ENCODE measurements at places on chromosomes 7 and 10. TPM values are rescaled to one million over a fixed set of nuclear protein-coding genes. Genes with fewer than 3 reads are reported as not detected.

DNA sequence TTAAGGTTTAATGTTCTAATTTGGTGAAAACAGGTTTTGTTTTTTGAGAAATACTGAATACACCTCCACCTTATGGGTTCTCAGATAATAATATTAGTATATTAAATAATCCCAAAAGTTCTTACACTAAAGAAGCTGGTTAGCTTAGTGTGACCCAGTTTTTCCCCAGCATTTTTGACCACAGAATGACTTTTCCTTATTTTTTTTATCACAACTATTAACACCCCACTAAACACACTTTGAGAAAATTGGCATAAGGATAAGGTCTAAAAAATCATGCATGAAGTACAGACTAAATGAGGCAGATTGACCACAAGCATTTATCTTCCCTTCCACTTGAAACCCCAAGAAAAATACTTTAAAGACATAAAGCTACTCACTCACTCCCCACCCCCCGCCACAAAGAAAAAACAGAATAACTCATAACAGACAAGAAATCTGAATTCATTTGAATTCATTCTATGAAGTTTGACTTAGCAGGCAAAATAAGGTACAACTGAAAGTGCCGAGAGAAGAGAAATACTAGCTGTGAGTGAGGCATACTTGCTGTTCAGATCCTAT is 49.7 kb upstream of the WNT16 start:
- H3K27me3 ChIP-seq = no peaks in the 10 kb centered on the region
- H3K27ac ChIP-seq = peak overlapping the region; percentile 90
- no peak for DNase-seq
- H3K4me3 ChIP-seq = peak overlapping the region; percentile 36
- peaks cover 49% of the 10 kb centered on the region for H3K4me1 ChIP-seq

Gene HTR5A
- not detected for total RNA-seq

Gene BLNK
- not detected for total RNA-seq

DNA sequence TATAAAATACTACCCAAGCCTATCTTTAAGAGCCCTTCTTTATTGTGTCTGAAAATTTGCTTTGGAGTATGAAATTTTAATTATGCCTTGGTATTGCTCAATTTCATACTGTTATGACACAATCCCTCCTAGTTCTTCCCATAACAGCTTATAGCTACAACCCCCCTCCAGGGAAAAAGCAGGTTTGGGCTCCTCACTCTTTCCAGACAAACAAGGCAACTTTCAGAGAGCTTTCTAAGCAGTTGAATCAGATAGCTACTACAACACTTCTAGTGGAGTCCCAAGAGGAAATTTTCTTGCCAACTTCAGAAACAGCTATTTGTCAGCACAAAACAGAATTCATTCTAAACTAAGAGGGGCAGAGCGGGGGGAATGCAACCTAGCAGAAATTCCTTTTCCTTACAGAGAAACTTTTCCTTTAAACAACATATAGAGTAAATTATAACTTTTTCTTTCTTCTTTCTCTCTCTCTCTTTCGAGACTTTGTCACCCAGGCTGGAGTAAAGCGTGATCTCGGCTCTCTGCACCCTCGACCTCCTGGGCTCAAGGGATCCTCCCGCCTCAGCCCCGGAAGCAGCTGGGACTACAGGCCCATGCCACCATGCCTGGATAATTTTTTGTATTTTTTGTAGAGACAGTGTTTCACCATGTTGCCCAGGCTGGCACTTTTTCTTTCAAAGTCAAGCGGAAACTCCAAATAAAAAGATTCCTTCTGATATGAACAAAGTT is 26.0 kb upstream of the JMJD1C start:
- H3K4me1 ChIP-seq = peaks cover 27% of the 10 kb centered on the region
- peak; percentile 54 for DNase-seq
- H3K27me3 ChIP-seq = no peaks in the 10 kb centered on the region
- H3K36me3 ChIP-seq = peaks cover 15% of the 10 kb centered on the region
- H3K4me3 ChIP-seq = peak overlapping the region; percentile 26

DNA sequence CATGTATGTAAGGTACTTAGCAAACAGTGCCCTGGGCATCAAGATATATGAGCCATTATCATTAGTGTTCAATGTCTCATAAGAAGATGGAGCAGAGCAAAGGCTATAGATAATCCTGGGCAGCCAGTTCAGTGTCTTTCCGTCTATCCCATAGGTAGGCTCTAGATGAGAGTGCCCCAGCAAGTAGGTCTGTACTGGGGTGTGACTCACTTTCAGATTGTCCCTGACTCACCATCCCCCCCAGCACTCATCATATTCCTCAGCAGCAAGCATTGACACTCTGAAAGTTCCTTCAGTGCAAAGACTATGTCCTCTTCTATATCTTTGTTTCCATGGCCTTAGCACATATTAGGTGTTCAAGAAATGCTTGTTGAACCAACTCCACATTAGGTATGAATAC is 20.0 kb upstream of the FAM204A start:
- H3K4me3 ChIP-seq = no peak overlapping the region
- no peak for DNase-seq
- H3K27ac ChIP-seq = no peak overlapping the region
- H3K27me3 ChIP-seq = peaks cover 6% of the 10 kb centered on the region

DNA sequence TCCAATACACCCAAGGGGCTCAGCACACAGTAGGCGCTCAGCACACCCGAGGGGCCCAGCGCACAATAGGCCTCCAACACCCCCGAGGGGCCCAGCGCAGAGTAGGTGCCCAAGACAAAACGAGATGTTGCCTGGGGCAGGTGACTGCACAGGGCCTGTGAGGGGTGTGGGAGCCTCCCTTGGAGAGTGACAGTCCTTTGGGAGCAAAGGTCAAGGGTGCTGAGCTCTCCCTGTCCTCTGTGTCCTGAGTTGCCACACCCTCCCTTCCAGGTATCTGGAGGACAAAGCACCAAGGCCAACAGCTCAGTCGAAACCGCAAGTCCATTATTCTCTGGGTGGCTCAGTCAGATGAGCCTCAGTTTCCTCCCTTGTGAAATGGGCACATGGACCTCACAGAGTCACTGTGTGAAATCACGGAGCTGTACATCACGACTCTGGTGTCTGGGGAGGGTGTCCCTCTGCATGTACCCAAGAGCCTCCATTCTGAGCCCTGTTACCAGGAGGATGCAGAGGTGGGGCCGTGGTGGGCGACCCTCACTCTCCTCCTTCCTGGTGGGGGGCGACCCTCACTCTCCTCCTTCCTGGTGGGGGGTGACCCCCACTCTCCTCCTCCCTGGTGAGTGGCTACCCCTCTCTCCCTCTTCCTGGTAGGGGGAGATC is 81.3 kb downstream of the FOXL3 start:
- no peak overlapping the region for H3K27ac ChIP-seq
- H3K4me1 ChIP-seq = peaks cover 7% of the 10 kb centered on the region
- DNase-seq = no peak
- peaks cover 17% of the 10 kb centered on the region for H3K27me3 ChIP-seq
- H3K4me3 ChIP-seq = no peak overlapping the region

- no peaks in the 10 kb centered on the region for H3K36me3 ChIP-seq
- H3K27ac ChIP-seq = no peak overlapping the region
- H3K4me1 ChIP-seq = no peaks in the 10 kb centered on the region
- no peak overlapping the region for H3K4me3 ChIP-seq
Measured at GRCh38 chr7:7014827-7015595, 167.3 kb upstream of the C1GALT1 start.

Gene MYO3A
- total RNA-seq = not detected

GRCh38 chr10:480498-480927 is 209.0 kb downstream of the DIP2C start:
- H3K27ac ChIP-seq = no peak overlapping the region
- peaks cover 30% of the 10 kb centered on the region for H3K36me3 ChIP-seq
- no peak for DNase-seq
- H3K4me3 ChIP-seq = no peak overlapping the region

DNA sequence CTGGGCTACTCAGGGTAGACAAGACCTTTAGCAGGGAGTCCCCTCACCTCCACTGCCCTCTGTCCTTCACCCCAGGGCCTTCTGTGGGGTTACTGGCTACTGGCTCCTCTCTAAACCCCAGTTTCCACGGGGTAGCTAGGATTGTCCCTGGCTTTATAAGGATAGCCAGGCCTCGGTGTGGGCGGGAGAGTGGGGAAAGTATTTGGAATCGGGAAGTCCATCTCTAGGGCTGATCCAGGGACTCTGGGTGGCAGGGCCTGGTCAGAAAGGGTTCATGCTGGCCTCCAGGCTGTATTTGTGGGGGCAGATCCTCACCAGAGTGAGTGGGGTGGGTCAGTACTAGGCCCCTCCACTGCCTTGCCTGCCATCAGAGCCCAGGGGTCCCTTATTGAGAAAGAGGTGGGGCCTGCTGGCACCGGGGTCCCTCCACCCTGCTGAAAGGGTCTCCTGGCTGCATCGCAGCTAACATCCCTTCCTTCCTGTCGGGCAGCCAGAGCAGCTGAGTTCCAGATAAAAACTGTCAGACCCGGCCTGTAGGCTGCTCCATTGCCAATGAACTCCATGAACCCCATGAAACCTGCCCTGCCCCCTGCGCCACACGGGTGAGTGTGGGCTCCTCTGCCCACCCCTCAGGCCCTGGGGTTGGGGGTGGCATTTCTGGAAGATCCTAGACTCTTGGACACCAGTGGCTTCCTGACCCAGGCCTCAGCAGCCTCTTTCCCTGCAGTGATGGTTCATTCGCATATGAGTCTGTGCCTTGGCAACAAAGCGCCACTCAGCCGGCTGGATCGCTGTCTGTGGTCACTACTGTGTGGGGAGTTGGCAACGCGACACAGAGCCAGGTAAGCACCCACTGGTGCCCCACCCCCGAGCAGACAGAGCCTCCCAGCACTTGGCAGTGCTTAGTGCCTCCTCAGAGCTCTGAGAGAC is 7.3 kb downstream of the ZMIZ2 start:
- H3K4me3 ChIP-seq = no peak overlapping the region
- H3K4me1 ChIP-seq = peaks cover 5% of the 10 kb centered on the region
- no peak for DNase-seq
- H3K27ac ChIP-seq = no peak overlapping the region

GRCh38 chr7:105596866-105597265 is 15.6 kb upstream of the EFCAB10 start:
- peaks cover 16% of the 10 kb centered on the region for H3K27me3 ChIP-seq
- H3K4me1 ChIP-seq = peaks cover 5% of the 10 kb centered on the region
- H3K36me3 ChIP-seq = no peaks in the 10 kb centered on the region
- no peak overlapping the region for H3K27ac ChIP-seq

GRCh38 chr10:102652170-102652916 is 8.1 kb downstream of the TRIM8 start:
- no peak for DNase-seq
- peaks cover 3% of the 10 kb centered on the region for H3K27me3 ChIP-seq
- peaks cover 45% of the 10 kb centered on the region for H3K4me1 ChIP-seq

DNA sequence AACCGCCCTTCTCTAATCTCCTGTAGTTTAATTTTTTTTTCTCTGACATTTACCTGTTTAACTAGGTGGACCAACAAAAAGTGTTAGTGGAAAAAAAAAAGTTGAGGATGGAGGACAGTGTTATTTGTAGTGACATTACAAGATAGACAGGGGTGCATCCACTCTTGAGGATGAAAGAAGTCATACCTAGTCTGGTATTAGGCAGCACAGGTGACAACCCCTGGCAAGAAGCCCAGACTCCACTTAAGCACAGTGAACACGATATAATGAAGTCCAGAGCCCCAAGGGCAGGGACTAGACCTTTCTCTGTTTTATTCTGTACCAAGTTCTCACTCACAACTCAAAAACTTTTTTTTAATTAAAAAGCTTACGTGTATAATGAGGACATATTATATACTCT is 268.4 kb downstream of the GPR37 start:
- H3K36me3 ChIP-seq = no peaks in the 10 kb centered on the region
- H3K4me3 ChIP-seq = no peak overlapping the region
- DNase-seq = no peak
- H3K27ac ChIP-seq = no peak overlapping the region
- no peaks in the 10 kb centered on the region for H3K27me3 ChIP-seq

DNA sequence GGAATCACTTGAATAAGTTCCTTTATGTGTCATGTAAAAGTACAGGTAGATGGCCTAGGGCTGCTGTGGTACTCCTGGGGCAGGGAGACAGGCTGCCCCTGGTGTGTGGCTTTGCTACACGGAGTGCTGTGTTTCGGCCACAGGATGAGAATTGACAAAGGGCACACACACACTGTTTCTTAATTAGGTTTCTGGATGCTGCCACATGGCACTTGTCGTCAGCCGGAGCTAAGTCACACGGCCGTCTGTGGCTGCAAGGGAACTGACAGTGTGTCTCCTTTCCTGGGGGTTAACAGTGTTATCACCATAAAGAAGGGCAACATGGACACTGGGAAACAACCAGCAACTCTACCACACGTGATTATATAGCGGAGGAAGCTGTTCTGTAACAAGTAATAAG is 55.7 kb upstream of the CREB5 start:
- DNase-seq = no peak
- peaks cover 37% of the 10 kb centered on the region for H3K4me1 ChIP-seq
- no peak overlapping the region for H3K4me3 ChIP-seq

GRCh38 chr7:134290286-134290685 is 26.4 kb downstream of the SLC35B4 start:
- no peak overlapping the region for H3K27ac ChIP-seq
- no peak overlapping the region for H3K4me3 ChIP-seq
- DNase-seq = no peak

DNA sequence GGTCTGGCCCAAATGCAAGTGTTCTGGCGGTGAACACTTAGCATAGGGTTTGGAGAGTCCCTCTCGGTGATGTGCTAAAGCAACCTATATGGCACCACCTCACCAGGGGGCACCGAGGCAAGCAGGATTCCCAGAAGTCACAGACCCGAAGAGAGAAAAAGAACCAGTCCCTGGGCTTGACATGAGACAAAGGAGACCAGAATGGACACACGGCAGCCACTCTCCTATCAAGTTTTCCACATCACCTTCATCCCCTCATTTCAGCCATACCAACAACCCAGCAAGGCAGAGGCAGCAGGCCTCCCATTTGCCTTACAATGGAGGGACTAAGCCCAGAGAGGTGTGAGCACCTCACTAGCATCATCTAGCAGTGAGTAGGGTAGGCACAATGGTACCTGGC is 19.7 kb downstream of the GPRIN2 start:
- H3K36me3 ChIP-seq = no peaks in the 10 kb centered on the region
- no peak for DNase-seq

DNA sequence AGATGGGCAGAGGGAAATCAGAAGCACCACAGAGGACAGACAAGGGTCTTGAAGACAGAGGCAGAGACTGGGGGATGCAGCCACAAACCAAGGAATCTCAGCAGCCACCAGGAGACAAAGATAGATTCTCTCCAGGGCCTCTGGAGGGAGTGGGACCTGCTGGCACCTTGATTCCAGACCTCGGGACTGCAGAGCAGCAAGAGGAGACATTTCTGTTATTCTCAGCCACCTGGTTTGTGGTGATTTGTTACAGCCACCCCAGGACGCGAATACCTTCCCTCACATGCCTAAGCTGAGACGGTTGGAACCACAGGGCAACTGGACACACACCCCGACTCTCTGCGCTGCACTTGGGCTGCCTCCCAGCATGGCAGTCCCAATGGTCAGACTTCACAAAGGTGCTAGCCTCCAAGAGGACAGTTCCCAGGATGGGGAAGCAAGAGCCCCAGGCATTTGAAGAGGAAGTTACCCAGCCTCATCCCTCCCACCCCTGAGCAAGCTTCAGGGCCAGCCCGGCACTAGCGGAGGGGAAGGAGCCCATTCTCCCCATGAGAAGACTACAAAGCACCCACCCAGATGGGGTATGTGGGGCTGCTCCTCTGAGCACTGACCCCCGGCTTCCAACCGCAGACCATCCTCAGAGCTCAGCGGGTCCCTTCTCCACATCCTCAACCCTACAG is 104.6 kb upstream of the INSIG1 start:
- peaks cover 8% of the 10 kb centered on the region for H3K36me3 ChIP-seq
- peaks cover 9% of the 10 kb centered on the region for H3K4me1 ChIP-seq
- no peak for DNase-seq
- peaks cover 10% of the 10 kb centered on the region for H3K27me3 ChIP-seq
- H3K27ac ChIP-seq = no peak overlapping the region
- no peak overlapping the region for H3K4me3 ChIP-seq
